ENCODE measurements at places on chromosomes 1 and 21. TPM values are rescaled to one million over a fixed set of nuclear protein-coding genes. Genes with fewer than 3 reads are reported as not detected.

DNA sequence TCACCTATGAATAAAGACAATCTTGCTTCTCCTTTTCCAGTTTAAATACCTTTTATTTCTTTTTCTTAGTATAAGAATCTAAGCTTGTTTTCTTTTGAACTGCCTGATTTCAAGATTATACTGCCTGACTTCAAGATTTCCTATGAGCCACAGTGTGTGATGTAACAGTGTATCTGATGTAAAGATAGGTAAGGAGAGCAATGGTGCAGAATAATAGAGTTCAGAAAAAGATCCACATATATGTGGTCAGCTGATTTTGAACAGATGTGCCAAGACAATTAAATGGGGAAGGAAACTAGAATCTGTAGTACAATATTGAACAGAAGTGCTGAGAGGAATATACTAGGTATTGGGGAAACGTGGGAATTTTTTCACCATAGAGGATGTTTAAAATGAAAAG is 21.0 kb downstream of the EXO1 start:
- no peaks in the 10 kb centered on the region for H3K4me1 ChIP-seq
- no peaks in the 10 kb centered on the region for H3K36me3 ChIP-seq
- no peak for DNase-seq
- no peak overlapping the region for H3K27ac ChIP-seq
- H3K27me3 ChIP-seq, result no peaks in the 10 kb centered on the region
- no peak overlapping the region for H3K4me3 ChIP-seq

DNA sequence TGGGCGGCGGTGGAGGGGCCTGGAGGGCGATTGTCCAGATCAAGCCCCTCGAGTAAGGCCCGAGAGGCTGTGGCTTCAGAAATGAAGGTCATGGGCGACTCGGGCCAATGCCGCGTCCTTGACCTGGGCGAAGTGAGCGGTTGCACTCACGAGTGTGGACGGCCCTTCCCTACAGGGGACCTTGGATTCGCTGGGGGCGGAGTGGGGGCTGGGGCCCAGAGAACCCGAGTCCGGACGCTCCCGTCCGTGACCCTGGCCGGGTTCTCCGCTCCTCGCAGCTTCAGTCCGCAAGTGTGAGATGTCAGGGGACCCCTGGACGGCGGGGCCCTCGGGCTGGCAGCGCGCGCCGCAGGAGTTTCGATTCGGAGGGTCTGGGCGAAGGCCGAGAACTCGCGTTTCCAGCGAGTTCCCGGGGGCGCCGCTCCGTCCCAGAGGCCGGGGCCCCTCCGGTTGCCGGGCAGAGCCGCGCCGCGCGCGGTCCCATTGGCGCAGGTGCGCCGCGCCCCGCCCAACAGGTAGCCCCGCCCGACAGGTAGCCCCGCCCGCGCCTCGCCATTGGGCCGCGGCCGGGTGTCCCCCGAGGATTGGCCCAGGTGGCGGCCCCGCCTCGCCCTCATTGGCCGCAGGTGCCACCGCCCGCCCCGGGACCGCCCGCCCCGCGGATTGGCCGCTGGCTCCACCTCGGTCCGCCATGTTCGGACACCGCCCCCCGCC is at the start of gene PRKCZ:
PRKCZ (plus strand) TSS at position 694 of the 714 bp plus-strand sequence. CDS start 220 bp downstream, outside the sequence.
- peaks cover 85% of the 10 kb centered on the region for H3K27me3 ChIP-seq
- no peaks in the 10 kb centered on the region for H3K4me1 ChIP-seq
- no peak for DNase-seq
- no peaks in the 10 kb centered on the region for H3K36me3 ChIP-seq

DNA sequence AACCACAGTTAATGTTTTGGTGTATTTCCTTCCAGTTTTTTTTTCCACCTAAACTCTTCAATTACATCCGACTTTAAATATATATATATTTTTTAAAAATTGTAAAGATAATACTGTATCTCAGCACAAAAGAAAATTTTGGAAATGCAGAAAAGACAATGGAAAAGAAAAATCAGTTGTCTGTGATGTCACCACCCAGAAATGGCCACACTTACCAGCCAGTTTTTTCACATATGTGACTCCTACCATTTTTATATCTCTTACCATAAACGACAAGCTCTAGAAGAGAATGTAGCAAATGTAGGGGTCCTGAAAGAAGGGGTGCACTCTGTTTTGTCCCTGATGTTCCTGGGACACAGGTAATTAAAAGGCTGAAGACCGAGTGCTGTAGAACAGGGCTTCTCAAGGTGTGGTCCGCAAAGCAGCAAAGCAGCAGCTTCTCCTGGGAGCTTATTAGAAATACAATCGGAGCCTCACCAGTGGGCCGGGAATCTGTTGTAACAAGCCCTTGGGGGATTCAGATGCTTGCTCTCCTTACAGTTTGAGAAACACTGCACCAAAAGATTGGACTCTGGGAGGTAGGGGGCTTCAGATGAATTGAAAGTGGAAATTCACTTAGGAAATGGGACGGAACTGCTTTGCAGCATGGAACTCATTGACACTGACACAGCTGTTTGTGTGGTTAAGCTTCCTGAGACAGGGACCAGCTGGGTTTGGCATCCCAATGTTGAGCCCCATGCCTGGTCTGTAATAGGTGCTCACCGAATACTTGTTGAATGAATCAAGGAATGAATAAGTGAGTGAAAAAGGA is 44.1 kb downstream of the ALPL start:
- DNase-seq, result no peak
- H3K4me3 ChIP-seq, result no peak overlapping the region
- H3K36me3 ChIP-seq, result no peaks in the 10 kb centered on the region
- H3K27ac ChIP-seq, result no peak overlapping the region
- peaks cover 12% of the 10 kb centered on the region for H3K27me3 ChIP-seq

- no peaks in the 10 kb centered on the region for H3K27me3 ChIP-seq
- H3K36me3 ChIP-seq, result no peaks in the 10 kb centered on the region
- peak overlapping the region; percentile 79 for H3K4me3 ChIP-seq
Observed at GRCh38 chr1:9293533-9294404, 1.1 kb downstream of the SPSB1 start.

DNA sequence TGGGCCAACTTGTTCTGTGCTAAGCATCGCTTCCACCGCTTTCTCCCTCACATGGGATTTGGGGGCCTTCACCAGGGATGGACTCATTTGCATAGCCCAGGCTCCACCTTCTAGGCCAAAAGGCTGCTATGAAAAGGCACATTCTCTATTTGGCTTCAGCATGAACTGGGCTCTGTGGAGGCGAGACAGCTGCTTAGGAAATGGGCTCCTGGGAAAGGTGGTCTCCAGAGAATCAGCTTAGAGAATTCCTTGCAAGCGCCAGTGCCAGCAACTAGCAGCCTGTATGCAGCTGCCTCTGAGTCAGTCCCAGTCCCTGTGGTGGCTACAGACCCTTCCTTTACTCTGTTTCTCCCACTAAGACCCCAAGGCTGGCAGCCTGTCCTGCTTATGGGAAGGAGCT is 214.5 kb downstream of the HIVEP3 start:
- H3K27ac ChIP-seq, result no peak overlapping the region
- H3K4me1 ChIP-seq, result no peaks in the 10 kb centered on the region
- H3K36me3 ChIP-seq, result no peaks in the 10 kb centered on the region
- no peak overlapping the region for H3K4me3 ChIP-seq
- no peaks in the 10 kb centered on the region for H3K27me3 ChIP-seq

DNA sequence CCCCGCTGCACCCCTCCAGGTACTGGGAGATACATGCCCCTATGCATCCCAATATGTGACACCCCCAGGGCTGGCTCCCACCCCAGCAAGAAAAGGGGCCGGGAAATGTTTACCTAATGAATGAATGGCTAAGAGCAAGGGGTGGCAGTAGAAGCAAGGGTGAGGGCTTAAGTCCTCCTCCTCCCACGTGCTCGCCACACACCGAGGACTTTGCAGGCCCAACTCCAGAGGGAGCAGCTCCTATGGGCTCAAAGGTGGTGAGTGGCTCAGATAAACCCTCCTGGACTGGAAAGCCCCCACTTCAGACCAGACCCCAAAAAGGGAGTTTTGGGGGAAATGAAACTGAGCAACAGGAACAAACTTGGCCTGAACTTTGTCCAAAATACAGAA is 11.4 kb downstream of the SLC45A3 start:
- DNase-seq, result no peak
- H3K27me3 ChIP-seq, result peaks cover 10% of the 10 kb centered on the region
- H3K27ac ChIP-seq, result no peak overlapping the region
- no peaks in the 10 kb centered on the region for H3K36me3 ChIP-seq
- H3K4me1 ChIP-seq, result peaks cover 43% of the 10 kb centered on the region

DNA sequence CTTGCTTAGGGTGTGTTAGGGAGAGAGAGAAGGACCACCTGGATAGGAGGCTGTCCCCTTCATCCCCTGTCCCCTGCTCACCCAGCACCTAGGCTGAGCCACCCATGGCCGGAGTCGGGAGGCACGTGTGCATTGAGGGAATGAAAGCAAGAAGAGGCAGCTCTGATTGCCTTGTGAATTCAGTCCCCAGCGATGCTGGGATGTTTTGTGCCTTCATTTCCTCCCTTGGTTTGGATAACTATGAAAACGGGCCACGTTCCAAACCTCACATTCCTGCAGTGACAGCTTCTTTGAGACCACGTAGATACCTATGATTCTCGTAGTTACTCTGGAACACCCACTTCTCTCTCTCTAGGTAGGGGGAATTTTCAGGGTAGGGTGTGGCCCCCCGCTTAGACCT is 67.1 kb downstream of the MAN1C1 start:
- no peaks in the 10 kb centered on the region for H3K36me3 ChIP-seq
- H3K27me3 ChIP-seq, result no peaks in the 10 kb centered on the region
- no peak overlapping the region for H3K27ac ChIP-seq
- no peak overlapping the region for H3K4me3 ChIP-seq

- H3K4me3 ChIP-seq, result no peak overlapping the region
- no peak overlapping the region for H3K27ac ChIP-seq
- no peaks in the 10 kb centered on the region for H3K27me3 ChIP-seq
- no peaks in the 10 kb centered on the region for H3K36me3 ChIP-seq
Observed at GRCh38 chr1:203144661-203145060, 17.1 kb downstream of the ADORA1 start.

GRCh38 chr1:201724766-201725118 is 104.2 kb upstream of the IPO9 start:
- H3K27me3 ChIP-seq, result no peaks in the 10 kb centered on the region
- no peaks in the 10 kb centered on the region for H3K36me3 ChIP-seq
- no peak overlapping the region for H3K4me3 ChIP-seq
- H3K27ac ChIP-seq, result peak overlapping the region; percentile 21

DNA sequence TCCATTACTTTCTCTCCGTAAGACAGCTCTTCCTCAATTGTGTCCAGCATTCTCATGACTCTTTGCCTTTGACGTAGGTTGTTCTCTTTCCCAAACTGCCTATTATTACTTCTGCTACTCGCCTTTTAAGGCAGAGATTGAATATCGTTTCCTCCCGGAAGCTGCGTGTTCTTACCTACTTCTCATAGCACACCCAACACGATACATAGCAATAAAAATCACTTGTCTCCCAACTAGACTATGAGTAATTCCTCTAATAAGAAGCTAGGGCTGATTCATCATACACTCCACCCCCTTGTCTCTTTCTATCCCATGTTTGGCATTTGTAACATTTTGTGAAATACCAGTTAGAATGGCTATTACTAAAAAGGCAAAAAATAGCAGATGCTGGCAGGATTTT is 55.8 kb upstream of the SGIP1 start:
- no peak overlapping the region for H3K27ac ChIP-seq
- H3K4me1 ChIP-seq, result no peaks in the 10 kb centered on the region
- H3K36me3 ChIP-seq, result no peaks in the 10 kb centered on the region
- H3K4me3 ChIP-seq, result no peak overlapping the region

DNA sequence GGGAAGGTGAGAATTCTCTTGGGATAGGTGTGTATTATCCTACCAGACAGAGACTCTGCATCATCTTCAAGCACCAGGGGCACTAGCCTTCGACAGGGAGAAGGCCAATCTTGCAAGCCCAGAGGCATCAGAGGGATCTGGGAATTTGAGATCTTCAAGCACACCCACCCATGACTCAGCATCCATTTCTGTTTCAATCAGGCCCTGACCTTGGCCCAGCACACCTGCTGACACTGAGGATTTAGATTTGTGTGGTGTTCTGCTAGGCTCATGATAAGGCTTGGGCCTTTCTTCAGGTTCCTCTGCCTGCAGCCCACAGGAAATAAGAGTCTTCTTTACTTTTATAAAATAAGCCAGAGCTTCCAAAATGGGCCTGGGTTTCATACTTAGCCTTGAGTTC is 6.6 kb upstream of the PCP4 start:
- no peaks in the 10 kb centered on the region for H3K36me3 ChIP-seq
- H3K27me3 ChIP-seq, result no peaks in the 10 kb centered on the region
- no peaks in the 10 kb centered on the region for H3K4me1 ChIP-seq
- no peak overlapping the region for H3K4me3 ChIP-seq
- no peak overlapping the region for H3K27ac ChIP-seq

- H3K27ac ChIP-seq, result no peak overlapping the region
- H3K4me3 ChIP-seq, result no peak overlapping the region
- no peaks in the 10 kb centered on the region for H3K36me3 ChIP-seq
Observed at GRCh38 chr1:115041654-115042053, 12.0 kb downstream of the TSHB start.

- H3K27ac ChIP-seq, result no peak overlapping the region
- no peaks in the 10 kb centered on the region for H3K4me1 ChIP-seq
- H3K36me3 ChIP-seq, result no peaks in the 10 kb centered on the region
- no peak overlapping the region for H3K4me3 ChIP-seq
Observed at GRCh38 chr21:38847556-38847955, 41.8 kb downstream of the ETS2 start.

DNA sequence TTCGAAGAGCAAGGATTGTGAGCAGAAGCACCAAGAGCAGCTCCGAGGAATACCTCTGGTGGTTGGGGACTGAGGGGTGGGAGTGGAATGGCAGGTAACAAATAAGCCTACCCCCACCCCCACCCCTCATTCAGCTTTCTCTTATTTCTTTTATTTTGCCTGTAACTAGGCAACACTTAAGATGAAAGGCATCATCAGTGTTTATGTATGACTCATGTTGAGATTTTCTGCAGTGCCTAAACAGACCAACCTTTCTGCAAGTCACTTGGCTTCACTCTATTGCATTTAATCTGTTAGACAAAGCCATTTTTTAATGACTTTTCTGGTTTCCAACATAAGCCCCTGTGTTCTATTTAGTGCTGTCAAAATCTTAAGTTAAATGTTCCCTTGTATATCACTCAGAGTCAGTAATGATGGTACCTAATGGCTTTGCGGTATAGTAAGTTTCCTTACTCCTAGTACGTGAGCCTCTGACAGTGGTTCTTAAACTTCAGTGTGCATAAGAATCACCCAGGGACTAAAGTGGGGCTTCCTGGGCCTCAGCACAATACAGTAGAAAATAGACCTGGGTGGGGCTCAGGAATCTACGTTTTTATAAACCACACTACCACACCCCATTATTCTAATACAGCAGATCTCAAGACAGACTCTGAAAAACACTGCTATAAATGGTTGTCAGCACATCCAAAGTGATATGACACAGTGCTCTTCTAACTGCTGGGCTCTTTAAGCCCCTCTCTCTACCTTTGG is 19.9 kb downstream of the CASQ2 start:
- DNase-seq, result no peak
- H3K4me1 ChIP-seq, result peaks cover 21% of the 10 kb centered on the region
- no peak overlapping the region for H3K27ac ChIP-seq
- no peak overlapping the region for H3K4me3 ChIP-seq

GRCh38 chr1:213120961-213121360 is 69.9 kb downstream of the RPS6KC1 start:
- no peaks in the 10 kb centered on the region for H3K4me1 ChIP-seq
- no peak for DNase-seq
- no peaks in the 10 kb centered on the region for H3K27me3 ChIP-seq
- no peaks in the 10 kb centered on the region for H3K36me3 ChIP-seq
- no peak overlapping the region for H3K4me3 ChIP-seq

ZYG11A gene
- total RNA-seq, result not detected

KRTAP11-1 gene
- not detected for total RNA-seq

Data from tibial nerve (tissue), 4 donors.